ENCODE measurements at places on chromosomes 3 and 15.

DNA sequence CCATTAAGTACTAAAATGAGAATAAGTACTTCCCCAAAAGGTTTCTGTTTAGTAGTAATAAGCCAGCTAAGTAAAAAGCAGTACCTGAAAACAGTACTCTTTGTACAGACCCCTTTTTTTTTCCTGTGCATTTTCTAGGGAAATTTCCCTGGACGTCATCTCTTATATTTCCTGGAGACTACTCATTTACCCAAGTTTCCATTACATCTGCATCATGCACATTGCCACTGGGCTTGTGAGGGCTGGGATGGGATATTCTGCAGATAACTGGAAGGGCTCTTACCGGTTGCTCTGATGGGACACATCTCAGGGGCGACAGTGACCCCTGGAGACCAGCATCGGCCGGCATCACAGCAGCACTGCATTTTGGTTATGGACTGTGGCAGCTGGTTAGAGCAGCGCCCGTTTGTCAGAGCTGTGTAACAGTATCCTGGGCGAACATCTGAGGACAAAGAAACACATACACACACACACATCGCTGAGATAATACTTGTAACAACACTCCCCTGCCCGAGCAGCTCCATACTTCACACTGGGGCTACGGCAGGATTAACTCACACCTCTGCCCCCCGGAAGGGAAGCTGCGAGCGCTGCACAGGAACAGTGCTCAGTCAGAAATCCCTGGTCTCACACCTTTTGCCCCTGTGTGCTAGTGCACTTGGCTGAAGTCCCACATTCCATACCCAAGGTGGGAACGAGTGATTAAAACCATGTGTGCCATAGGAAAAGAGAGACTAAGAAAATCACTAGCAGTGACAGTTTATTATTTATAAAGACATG lies 124.9 kb downstream of the FBN1 start:
- no peak for DNase-seq

DNA sequence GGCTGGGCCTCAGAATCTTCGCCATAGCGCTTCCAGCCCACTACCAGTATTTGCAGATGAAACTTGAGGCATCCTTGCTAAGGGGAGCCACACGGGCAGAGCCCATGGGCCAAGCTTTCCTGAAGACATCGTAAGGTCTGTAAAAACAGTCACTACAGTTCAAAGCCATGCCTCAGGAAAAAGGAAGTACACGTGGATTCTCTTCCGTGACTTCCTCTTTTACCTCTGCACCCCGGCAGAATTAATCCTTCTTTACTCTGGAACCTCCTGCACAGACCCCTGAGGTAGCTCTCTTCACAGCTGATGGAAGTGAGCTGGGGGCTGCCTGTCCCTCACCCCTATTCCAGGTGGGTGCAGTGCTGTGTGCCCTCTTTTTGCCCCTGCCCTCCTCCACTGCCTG lies 129.2 kb downstream of the CHDH start:
- DNase-seq: no peak

- DNase-seq: no peak
These were observed 102.9 kb upstream of the WDR72 start for GRCh38 chr15:53862386-53862785.

DNA sequence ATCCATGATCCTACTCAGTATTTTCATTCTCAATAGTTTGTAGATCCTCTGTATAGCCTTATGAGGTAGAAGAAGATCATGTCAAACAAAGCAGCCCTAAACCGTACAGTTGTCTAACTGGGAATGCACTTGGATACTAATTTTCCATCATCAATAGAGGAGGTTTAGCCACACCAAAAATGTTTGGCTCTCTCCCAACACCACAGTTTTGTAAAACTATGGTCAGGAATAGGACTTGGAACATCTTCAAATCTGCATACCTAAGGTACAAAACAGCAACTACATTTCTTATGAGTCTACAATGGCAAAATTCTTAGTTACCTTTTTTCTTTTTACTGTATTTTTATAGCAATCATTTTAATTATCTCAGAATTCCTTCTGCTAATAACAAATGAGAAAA lies 1001.6 kb downstream of the ROBO2 start:
- no peak for DNase-seq

GRCh38 chr3:144923046-144923775 lies 951.6 kb downstream of the DIPK2A start:
- DNase-seq: no peak

GRCh38 chr3:55792009-55792408 lies 304.9 kb upstream of the WNT5A start:
- DNase-seq: no peak

DNA sequence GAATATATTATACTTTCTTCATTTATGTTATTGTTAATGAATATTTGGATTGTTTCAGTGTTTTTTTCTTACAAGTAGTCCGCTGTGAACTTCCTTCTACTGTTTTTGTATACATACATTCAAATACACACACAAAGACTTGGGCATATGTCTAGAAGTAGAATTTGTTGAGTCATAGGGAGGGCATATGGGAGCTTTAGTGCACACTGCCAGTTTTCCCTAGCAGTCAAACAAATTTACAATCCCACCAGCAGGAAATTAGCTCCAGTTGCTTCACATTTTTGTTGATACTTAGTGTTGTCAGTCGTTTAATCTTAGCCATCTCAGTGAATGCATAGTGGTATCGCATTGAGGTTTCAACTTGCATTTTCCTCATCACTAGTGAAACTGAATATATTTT lies 492.3 kb downstream of the DIPK2A start:
- no peak for DNase-seq

DNA sequence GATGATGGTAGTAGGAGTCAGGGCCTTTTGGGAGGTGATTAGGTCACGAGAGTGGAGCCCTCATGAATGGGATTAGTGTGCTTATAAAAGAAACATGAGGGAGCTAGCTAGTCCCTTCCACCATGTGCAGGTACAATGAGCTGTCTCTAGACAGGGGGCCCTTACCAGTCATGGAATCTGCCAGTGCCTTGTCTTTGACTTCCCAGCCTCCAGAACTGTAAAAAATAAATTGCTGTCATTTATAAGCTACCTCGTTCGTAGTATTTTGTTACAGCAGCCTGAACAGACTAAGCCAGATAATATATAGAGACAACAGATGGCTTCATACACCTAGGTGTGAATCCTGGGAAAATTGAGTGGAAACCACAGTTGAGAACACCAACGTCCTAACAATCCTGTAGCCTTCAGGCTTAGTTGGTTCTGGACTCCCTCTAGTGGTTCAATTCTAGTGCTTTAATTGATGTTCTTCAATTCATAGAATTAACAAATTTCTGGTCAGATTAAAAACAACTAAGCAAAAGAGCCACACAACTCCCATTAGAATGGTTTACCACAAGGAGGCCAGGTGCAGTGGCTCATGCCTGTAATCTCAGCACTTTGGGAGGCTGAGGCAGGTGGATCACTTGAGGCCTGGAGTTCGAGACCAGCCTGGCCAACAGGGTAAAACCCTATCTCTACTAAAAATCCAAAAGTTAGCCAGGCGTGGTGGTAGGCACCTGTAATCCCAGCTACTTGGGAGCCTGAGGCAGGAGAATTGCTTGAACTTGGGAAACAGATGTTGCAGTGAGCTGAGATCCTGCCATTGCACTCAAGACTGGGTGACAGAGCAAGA lies 21.3 kb upstream of the GATM start:
- DNase-seq: peak; percentile 33

DNA sequence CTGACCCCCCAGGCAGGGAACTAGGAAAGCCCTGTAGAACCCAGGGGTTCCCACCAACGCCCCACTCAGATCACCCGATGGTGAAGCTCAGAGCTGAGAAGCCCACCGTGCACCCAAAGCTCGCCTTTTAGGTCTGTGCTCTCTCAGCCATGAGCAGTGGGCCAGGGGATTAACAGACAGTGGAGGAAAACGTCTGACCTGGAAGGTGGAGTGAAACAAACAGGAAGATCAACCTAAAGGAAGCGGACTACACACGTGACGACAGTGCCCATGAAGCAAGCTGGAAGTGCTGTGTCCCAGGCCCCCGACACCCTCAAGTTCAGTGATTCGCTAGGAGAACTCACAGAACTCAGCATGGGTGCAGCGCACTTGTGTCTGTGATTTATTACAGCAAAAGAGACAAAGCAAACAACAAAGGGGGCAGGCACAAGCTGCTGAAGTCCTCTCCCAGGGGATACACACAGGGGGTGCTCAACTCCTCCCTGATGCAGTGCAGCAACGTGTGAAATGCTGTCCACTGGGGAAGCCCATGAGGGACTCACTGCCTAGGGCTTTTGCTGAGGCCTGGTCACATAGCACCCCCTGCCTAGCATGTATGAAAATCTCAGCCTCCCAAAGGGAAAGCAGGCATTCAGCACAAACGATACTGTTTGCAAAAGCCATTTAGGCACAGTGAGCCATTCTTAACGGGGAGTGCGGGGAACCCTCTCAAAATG lies 43.5 kb downstream of the CFAP92 start:
- DNase-seq: no peak

GRCh38 chr15:35871812-35872211 lies 325.8 kb upstream of the DPH6 start:
- DNase-seq: no peak

DNA sequence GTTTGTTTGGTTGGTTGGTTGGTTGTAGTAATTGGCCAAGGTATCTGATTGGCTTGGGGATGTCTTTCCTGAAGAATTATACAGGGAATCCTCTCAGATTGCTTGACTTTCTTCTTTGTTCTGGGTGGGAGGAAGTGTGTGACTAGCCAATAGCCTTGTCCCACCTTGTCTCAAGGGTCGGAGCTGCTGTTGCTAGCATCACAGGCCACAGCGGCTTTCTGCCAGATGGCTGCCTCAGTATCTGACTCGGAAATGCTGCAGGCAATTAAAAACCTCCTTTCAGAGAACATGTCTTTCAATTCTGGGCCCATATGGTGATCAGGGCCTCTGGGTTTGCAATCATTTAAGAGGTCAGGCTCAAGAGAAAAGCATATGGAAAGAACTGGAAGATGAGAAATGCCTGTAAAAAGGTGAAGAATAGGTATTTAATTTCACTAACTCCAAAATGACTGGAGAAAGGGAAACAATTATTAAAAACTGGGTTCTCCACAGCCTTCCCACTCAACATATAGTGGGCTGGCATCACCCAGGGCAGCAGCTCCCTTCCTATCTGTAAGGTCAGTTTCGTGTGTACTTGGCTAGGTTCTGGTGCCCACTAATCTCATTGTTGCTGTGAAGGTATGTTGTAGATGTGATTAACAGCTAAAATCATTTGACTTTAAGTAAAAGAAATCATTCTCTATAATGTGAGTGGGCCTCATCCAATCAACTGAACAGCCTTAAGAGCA lies 32.4 kb downstream of the TGFBR2 start:
- DNase-seq: no peak

GRCh38 chr15:60255390-60255789 lies 142.4 kb downstream of the ANXA2 start:
- no peak for DNase-seq

DNA sequence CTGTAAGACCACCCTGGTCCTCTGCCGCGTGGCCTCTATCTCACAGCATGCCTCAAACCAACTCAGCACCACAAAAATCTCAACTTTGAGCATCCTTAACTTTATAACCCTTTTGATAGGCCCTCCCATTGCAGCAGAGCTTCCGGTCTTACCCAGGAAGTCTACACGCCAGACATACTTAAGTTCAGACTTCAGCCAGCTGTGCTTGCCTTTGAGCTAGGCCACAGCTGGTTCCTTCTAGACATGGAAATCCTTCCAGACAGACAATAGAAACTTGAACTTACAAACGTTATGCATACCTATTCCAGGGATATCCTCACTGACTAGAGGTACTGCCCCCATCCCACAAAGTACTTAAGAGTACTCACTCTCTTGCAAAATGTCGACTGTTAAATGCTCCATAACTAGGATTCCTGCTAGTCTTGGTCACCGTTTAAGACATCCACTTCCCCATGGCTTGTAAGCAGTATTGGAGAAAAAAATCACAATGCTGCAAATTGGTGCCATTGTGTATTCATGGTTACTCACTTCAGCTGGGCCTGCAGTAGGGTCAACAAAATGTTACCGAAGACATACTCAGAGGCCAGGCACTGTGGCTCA lies 183.5 kb downstream of the TBL1XR1 start:
- DNase-seq: no peak

DNA sequence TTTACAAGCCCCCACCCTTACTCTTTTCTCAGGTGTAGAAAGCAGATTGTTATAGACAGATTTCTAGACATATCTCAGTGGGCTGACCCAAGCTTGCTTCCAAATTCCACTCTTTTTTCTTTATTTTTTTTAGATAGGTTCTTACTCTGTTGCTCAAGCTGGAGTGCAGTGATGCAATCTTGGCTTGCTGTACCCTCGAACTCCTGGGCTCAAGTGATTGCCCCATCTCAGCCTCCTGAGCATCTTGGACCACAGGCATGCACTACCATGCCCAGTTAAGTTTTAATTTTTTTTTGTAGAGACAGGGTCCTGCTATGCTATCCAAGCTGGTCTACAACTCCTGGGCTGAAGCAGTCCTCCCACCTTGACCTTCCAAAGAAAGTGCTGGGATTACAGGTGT lies 53.5 kb upstream of the ADAMTS9 start:
- no peak for DNase-seq

DNA sequence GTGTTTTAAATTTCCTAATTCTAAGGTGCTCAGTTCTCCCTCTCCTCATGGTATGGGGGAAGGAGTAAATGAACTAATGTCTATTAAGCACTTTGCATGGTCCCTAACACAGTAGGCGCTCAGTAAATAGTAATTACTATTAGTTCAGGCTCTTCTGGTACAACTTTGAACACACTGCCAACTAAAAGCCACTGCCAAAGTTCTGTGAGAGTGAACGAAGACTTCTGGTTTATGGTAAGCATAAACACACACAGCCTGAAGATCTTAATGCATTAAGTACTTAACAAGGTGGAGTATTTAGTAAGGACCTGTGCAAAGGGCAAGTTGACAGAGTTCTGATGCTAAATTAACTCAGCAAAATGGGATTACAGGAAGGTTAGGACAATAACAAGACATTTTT lies 24.7 kb downstream of the RARB start:
- DNase-seq: no peak
